ENCODE measurements at places on chromosomes 3 and 15. TPM values are rescaled to one million over a fixed set of nuclear protein-coding genes. Genes with fewer than 3 reads are reported as not detected.

GRCh38 chr15:26166429-26166828 is 303.3 kb upstream of the ATP10A start:
- no peak for DNase-seq

- no peak for DNase-seq
Measured at GRCh38 chr3:124492824-124493223, 237.4 kb upstream of the UMPS start.

- DNase-seq = no peak
Measured at GRCh38 chr3:16270855-16271254, 5.8 kb downstream of the OXNAD1 start.

- no peak for DNase-seq
Measured at GRCh38 chr3:116386168-116386567, 59.1 kb downstream of the LSAMP start.

GRCh38 chr15:69081310-69082004 is 67.0 kb downstream of the NOX5 start:
- DNase-seq = peak; percentile 67

DNA sequence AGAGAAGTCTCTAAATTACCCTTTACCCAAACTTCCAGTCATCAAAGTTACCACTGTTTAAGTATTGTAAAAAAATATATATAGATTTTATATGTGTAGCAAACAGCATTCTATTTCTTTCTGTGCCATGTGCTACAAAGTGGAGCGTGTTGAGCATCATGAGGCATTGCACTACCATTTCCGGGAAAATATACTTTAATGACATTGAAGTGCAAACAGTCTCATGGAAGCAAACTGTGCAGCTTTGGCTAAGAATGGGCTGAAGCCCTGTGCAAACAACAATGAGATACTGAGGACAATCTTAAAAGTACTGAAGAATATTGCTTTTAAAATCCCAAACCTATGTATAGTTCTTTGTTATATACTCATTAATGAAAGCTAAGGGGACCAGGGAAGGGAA is 6.5 kb upstream of the RPL22L1 start:
- DNase-seq = no peak

NEK11 gene
- 14.9 TPM for total RNA-seq

GRCh38 chr3:113092746-113093145 is 102.0 kb downstream of the GTPBP8 start:
- DNase-seq = no peak

HRG gene
- total RNA-seq = not detected

EIF5A2 gene
- total RNA-seq = 3.2 TPM

DNA sequence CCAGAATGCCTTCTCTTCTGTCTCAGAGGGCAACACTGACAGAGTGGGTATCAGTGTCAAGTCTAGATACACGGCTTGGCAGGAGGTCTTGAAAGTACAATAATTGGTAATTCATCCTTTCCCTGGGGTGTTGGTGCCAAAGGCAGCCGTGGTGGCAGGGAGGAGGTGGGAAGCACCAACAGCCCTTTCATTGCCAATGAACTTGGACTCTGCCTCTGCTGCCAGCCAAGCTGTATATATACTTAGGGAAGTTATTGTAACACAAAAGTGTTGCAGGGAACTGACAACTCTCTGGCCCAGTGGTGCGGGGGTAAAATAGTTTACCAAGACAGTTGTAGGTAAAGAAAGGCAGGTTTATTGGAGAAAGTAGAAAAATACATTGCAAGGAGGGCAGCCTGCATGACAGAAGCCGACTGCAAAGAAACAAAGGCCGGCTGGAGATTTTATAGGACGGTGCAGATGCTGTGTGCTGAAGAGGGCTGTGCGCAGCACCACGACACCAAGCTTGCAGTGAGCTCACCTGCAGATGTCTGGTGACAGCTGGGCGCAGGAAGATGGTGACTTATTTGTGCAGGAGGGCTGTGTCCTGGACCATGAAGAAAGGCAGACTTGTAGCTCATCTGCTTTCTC is 4.0 kb upstream of the FAM3D start:
- no peak for DNase-seq

DNA sequence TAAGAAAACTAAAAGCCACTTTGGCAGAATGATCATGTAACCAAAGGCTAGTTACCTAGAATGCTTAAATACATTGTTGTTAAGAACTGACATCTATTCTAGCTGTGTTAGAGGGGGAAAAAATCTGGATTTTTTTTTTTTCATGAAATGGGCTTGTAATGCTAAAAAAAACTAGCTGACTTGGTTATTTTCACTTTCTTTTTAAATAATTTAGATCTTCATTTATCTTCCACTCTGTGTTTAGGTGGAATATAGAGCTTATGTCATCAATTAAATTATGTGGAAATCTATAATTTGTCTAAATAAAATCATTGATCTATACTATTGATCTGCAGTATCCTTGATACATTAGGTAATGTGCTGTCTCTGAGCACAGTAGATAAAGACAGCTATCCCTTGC is 217.4 kb downstream of the TCF12 start:
- no peak for DNase-seq

GRCh38 chr3:171420667-171421066 is 39.5 kb downstream of the TNIK start:
- DNase-seq = no peak

- no peak for DNase-seq
Measured at GRCh38 chr15:98901434-98902072, 106.0 kb downstream of the PGPEP1L start.

DNA sequence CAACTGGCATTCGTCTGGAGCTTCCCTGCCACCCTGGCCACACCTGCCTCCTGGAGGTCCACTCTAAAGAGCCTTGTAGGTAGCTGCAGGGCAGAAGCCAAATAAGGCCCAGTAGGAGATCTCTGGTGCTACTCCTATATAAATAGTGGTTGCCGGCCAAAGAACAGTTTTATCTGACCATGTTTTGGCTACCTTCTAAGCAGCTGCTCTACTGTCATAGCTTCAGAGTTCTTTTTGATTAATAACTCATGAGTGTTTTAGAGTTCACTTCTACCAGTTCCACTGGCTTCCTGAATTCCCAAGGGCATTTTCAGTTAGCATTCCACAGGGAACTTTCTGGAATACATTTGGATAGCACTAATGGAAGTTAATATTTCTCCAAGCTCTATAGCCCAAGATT is 154.6 kb downstream of the B3GALNT1 start:
- no peak for DNase-seq

DNA sequence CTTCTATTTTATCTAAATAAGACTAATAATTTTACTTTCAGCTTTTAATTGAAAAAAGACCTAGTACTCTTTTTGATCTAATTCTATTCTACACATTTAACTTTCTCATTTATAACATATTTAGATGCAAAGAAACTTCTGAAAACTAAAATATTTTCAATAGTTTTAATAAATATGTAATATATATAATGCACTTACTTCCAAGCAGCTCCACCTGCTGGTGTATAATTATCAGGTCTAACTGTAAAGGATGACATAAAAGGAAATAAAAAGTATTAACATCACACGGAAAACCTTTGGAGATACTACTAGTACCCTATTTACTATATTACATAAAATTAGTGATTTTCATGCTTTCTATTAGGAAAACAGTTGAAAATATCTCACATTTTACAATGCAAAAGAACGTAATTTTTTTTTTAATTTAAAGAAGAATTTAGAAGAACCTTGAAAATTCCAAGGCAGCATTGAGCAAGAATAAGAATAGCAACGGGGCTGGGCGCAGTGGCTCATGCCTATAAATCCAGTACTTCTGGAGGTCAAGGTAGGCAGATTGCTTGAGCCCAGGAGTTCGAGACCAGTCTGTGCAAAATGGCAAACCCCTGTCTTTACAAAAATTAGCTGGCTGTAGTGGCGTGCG is 10.2 kb downstream of the PLSCR5 start:
- DNase-seq = no peak

FGF12 gene
- total RNA-seq = 1.4 TPM

GRCh38 chr3:179069762-179070390 is 1.7 kb downstream of the ZMAT3 start:
- DNase-seq = no peak

DNA sequence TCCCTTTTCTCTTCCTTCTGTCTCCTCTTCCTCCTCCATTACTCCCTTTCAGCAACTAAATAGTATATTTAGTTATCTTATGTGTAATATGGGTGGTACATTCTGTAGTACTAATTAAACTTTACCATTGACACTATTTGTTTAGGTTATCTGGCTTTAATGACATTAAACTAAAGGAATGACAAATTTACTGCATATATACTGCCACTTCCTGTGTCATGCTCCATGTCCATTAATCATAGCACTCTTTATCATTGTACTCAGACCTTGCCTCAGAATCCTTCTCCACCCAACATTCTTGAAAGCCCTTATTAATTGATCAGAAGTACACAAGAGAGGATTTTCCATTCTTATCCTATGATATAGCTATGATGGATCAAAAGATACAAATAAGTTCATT is 244.2 kb downstream of the NAALADL2 start:
- no peak for DNase-seq

- DNase-seq = no peak
Measured at GRCh38 chr15:55998478-55998877, 5.1 kb upstream of the NEDD4 start.

SAXO2 gene
- total RNA-seq = 1.3 TPM

DNA sequence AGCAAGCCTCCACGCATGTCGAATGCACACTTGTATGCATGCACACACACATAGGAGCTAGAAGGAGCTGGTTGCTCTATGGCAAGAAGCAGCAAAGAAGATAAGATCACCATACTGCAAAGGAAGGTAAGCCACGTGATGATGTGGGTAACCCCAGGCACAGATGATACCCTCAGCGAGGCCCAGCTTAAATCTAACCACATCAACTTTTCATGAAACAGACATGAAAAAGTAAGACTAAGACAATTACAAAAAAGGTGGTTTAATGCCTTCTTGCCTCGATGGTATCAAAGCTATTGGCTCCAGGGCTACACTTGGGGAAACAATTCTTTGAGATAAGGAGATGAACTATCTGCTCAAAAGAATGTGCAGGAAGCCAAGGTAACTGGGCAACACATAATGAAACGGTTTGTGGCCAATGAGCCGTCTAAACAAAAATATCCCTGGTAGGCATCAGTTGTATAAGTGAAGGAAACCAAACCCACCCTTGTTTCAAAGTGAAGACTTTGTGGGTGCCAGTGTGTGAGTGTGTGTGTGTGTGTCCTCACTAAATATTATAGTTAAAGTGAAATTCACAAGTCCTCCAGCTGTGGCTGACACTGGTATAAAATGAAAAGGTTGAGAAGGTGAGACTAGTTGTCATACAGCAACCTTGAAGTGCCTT is 365.7 kb upstream of the ICE2 start:
- DNase-seq = no peak

XIRP1 gene
- total RNA-seq = 11.8 TPM

SLC15A2 gene
- total RNA-seq = 7.7 TPM

DNA sequence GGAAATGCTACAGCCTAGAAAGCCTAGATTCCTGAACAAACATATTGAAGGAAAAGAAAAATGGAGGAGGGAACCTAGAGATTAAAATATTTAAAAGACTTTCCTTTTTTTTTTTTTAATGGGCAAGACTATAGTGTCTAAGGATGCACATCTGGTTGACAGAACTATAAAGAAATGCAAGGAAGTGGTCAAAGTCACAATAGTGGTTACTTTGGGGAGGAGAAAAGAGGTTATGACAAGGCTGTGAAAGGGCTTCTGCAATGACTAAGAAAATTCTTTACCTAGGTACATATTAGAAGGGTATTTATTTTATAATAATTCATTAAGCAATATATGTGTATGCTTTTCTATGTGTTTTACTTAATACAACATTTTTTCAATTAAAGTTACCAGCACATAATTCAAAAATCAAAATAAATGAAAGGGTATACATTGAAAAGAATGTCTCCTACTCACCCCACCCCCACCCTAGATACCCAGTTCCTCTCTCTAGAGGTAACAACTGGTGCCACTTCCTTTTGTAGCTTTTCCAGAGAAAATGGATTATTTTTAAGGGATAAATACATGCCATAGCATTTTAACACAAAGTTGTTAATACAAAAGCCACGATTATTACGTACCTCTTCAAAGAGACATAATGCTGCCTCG is 70.1 kb downstream of the HERC1 start:
- DNase-seq = no peak

- DNase-seq = no peak
Measured at GRCh38 chr3:164608554-164609276, 469.6 kb downstream of the SI start.

KLF15 gene
- total RNA-seq = 5.9 TPM

DNA sequence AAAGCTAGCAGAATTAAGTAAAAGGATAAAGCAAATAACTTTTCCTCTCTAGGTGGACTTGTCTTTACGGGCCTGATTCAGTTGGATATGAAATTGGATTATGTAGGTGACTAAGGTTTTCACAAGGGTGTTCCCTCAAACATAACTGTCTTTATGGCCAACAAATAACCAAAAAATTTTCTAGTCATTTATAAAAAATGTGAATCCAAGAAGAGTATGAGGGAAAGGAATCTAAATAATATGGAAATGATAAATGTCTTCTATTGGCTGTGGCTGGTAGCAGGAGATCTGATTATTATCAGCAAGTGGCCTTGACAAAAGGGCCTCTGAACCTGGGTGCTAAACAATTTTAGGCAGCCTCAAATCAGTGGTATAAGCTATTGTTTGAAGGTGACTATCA is 594.0 kb upstream of the UBE2E2 start:
- no peak for DNase-seq

DNA sequence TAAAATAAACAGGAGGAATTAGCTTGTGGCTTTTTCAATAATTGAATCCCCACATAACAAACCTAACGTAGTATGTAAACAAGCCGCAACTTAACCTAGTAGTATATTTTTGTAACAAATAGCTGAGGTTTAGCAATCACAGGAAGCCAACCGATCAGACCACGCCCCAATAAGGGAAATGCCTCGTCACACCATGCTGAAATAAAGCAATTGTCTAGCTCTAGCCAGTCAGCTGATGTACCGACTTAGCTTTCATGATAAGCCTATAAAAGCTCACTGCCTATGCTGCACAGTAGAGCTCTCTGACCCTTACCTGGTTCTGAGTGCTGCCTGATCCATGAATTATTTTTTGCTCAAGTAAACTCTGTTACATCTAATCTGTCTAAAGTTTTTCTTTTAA is 208.9 kb downstream of the ROBO1 start:
- no peak for DNase-seq

GPR156 gene
- total RNA-seq = 0.69 TPM

LRRC49 gene
- total RNA-seq = 11.4 TPM

GCNT3 gene
- not detected for total RNA-seq

All from skin of body (tissue), 3 donors.